Stimulated activated CD4-positive, alpha-beta T cell treated with anti-CD3 and anti-CD28 coated beads, Interleukin-1b, Interleukin-23, amount 100 ng/mL, for 1 hour (primary cell): ENCODE measurements at places on chromosomes 4 and X.
A peak's percentile ranks its signal among the peaks of the same experiment; 100 is the strongest.

- DNase-seq: no peak
These were observed 113.8 kb downstream of the ADRA2C start for GRCh38 chr4:3879681-3880614.

DNA sequence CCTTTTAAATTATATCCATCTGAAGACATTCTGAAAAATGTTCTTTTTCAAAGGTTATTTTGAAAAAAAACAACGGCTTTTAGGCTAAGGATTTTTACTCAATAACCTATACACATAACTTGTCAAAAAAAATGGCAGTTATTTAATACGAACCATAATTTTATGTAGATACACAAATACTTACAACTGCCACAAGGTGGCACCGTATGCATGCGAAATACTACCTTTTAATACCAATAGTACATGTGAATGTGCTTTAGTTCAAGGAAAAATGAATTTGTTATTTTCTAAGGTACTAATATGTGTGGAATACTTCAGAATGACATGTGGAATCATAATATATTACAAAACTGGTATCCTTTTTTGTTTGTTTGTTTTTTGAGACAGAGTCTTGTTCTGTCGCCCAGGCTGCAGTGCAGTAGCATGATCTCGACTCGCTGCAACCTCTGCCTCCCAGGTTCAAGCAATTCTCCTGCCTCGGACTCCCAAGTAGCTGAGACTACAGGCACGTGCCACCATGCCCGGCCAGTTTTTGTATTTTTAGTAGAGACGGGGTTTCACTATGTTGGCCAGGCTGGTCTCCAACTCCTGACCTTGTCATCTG, 4.6 kb upstream of the MAD2L1 start:
- DNase-seq: peak; percentile 10

DNA sequence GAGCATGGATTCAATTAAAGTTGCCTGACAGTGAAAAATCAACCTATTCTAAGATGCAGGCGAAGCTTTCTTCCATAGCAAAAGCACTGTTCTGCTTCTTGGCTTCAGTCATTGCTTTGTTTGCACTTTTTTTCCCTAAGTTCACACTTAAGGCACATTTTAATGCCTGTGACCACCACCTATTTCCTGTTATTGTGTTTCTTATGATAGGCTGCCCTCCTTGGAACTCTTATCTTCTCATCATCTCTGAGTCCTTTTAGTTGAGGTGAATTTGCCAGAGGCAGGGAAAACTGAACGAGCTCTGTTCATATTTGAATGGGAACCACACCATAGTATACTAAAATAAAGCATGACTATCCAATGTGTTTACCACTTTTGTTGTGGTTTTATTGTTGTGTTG, 119.8 kb downstream of the SPCS3 start:
- DNase-seq: no peak

DNA sequence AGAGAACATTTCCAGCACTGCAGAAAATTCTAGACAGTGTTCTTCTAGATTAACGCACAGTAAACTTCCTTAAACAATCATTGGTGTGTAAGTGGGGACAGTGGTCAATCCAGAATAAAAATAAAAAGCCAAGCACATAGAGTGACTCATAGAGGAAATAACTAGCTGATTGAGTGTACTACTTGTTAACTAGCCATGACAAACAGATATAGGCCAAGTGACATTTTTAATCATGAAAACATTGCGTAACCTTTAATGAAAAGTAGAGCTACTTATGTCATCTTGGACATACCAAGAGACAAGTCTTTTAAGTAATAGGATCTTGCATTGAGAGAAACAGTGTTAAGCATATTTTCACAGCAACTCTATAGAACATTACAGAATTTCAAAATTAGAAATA, 233.9 kb upstream of the MAB21L2 start:
- DNase-seq: no peak

DNA sequence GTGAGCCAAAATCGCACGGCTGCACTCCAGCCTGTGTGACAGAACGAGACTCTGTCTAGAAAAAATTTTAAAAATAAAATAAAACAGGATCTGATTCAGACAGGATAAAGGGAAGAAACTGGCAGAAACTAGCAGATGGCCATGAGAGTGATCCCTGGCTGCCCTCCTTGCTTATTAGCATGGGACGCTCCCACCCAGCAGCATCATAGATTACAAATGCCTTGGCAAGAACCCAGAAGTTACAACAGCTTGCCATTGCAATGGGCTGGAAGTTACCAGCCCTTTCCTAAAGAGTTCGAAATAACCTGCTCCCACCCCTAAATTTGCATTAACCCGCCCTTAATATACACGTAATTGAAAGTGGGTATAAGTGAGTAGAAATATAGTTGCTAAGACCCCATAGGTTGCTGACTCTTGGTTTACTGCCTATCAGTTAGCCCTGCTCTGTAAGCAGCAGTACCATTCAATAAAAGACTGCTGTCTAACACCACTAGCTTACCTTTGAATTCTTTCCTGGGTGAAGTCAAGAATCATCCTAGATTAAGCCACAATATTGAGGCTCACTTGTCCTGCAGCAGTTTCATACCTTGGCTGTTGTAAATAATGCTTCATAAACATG, 9.1 kb upstream of the XAGE2 start:
- no peak for DNase-seq
